Breast epithelium (tissue), 4 donors: ENCODE measurements at places on chromosomes 3 and 15.
A peak's percentile ranks its signal among the peaks of the same experiment; 100 is the strongest.

DNA sequence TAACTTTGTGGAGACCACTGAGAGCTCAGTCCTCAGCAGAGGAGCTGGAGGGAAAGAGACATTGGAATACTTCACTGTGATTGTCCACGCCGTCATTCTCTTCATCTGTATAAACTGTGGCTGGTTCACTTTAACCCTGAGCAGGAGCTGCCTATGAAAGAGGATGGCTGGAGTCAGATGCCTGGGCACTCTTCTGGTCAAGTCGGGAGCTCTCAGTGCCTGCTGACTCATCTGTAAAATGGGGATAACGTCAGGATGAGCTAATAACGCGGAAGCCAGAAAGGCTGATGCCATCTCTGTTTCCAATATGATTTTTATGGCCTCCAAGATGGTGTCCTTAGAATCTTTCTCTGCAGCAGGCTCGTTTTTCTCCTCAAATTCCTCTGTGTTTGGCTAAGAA lies 51.6 kb upstream of the MRPS22 start:
- DNase-seq, result no peak

DNA sequence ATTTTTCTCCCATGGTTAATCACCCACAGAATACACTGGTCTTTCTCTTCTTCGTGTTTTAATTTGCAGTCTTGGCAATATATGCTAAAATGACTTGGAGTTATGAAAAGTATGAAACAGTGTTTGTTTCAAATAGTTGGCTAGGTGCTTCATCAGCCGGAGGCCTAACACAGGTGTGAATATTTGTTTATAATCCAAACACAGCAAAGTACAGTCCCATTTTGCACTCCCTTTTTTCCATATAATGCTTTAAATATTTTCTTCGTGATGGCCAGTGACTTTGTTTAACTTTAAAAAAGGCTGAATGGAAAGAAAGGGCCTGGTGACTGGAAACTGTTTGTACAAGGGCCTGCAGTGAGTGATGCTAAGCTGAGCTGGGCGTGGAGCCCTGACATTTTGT lies 219.7 kb upstream of the LRIG1 start:
- no peak for DNase-seq

- no peak for DNase-seq
These were observed 7.5 kb upstream of the TATDN2 start for GRCh38 chr3:10240799-10241198.

DNA sequence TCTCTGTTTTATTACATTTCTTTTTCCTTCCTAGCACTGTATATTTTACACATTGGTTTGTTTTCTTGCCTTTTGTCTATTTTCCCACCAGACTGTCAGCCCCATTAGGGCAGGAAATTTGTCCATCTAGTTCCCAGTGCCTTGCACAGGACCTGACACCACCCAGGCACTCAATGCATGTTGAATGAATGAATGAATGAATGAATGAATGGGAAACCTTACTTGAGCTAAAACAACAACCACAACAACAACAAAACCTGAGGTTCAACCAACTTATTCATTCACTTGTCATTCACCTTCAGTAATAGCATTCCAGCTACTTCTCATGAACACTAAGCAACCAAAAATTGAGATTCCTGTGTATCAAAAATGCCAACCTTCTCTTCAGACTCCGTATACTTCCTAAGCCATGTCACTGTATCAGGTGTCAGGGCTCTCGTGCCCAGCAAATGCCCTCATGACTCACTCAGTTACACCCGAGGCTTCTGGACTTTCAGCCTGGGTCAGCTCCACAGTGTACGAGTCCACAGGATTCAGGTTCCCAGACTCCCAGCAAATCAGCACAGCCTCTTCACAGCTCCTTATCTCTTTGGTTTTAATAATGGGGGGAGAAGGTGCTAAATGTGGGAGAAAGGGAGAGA lies 37.3 kb downstream of the FSD2 start:
- no peak for DNase-seq

- peak; percentile 31 for DNase-seq
These were observed 792 bp downstream of the ATP13A3 start for GRCh38 chr3:194485881-194486539.

DNA sequence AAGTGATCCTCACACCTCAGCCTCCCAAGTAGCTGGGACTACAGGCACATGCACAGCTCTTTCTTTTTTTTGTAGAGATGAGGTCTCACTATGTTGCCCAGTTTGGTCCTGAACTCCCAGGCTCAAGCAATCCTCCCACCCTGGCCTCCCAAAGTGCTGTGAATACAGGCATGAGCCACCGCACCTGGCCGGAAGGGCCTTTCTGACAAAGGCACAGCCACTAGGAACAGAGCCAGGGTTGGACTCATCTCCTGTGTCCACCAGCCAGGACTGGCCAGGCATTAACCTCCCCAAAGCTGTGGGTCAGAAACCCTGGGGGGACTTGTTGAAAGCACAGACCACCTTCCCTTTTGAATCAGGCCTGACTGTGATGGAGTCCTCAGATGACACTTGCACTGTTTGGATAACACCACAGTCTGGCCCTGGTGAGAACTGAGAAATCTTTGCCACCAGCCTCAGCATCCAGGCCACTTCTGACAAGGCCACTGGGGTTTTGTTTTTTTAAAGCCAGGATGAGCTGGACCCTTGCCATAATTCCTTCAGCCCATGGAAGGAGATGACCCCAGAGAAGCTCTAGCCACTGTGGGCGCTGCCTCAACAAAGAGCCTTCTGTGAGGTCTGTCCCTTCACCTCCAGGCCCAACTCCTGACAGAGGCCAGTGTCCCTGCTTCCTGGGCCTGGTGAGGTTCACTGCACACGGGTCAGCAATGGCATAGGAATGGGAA lies 4.8 kb downstream of the TKT start:
- no peak for DNase-seq

- DNase-seq, result no peak
These were observed 61.4 kb downstream of the BFSP2 start for GRCh38 chr3:133461291-133461690.

DNA sequence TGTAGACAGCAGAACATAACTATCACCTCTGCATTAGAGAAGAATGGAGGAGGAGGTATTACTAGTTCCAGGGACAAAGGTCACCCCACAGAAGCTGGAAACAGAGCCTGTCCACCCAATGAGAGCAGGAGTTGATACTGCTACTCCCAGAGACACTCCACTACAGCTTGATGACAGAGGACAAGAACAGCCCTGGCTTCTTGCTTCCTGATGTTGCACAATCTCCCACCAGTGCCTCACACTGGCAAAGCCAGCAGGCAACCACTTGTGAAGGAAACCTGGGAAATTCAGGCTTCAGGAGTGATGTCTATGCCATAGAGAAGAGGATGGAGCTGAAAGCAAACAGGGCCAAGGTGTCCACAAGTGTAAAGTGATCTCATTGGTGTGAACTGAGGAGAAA lies 78.0 kb upstream of the POU1F1 start:
- no peak for DNase-seq

DNA sequence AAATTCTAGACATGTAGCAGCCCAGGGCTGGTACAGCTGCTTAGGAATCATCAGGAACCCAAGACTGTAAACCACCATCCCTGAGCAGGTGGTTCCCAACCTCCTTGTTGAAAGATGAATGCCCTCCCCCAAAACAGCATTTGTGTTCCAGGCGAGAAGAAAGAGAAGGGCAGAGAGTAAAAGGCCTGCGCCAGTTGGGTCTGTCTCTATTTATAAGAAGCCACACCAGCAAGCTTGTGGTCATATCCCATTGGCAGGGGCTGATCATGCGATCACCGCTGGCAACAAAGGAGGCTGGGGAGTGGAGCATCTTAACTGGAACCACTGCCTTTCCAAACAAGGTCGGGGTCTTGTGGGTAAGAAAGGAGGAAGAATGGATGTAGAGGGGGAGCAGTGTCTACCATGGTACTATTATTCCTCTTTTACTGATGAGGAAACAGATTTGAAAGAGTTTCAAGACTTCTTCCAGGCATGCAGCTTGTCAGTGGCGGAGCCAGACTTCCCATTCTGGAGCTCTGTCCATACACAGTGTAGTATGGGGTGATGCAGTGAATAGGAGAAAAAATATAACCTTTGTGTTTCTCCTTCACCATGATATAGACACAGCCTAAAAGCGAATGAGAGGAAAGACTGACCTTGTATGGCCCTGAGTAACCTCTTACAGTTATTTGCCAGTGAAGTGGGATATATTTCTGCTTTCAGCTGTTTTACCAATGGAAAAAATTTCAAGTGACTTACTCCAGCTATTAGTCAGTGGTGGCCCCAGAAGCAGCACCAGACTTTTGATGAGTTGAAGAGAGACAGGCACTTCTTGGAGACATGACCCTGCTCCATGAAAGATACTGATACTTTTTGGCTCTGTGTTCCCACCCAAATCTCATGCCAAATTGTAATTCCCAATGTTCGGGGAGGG lies 222.6 kb downstream of the ABHD5 start:
- no peak for DNase-seq

DNA sequence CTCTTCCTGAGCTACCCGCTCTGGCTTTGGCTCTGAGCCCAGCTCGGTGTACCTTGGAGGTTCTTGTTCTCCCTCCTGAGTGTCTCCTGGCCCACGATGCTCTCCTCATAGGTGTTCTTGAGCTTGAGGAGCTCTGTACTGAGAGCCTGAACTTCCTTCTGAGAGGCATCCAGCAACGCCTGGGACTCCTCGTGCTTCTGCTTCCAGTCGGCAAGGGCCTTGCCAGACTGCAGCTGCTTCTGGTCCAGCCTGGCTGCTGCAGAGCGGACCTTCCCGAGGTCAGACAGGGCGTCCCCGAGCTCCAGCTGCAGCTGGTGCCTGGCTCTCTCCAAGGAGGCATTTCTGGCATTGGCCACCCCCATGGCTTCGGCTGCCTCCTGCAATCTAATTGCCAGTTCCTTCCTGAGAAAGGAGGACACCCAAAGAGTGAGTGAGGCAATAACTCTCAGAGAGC lies 99.8 kb downstream of the MYH15 start:
- DNase-seq, result no peak

DNA sequence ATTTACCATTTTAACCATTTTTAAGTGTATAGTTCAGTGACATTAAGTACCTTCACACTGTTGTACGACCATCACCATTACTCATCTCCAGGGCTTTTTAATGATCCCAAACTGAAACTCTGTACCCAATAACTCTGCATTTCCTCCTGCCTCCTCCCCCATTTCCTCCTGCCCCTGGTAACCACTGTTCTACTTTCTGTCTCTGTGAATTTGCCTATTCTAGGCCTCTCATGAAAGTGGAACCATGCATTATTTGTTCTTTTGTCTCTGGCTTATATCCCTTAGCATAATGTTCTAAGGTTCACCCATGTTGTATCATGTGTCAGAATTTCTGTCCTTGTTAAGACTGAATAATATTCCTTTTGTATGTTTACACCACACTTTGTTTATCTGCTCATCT lies 154.2 kb downstream of the MECOM start:
- no peak for DNase-seq

DNA sequence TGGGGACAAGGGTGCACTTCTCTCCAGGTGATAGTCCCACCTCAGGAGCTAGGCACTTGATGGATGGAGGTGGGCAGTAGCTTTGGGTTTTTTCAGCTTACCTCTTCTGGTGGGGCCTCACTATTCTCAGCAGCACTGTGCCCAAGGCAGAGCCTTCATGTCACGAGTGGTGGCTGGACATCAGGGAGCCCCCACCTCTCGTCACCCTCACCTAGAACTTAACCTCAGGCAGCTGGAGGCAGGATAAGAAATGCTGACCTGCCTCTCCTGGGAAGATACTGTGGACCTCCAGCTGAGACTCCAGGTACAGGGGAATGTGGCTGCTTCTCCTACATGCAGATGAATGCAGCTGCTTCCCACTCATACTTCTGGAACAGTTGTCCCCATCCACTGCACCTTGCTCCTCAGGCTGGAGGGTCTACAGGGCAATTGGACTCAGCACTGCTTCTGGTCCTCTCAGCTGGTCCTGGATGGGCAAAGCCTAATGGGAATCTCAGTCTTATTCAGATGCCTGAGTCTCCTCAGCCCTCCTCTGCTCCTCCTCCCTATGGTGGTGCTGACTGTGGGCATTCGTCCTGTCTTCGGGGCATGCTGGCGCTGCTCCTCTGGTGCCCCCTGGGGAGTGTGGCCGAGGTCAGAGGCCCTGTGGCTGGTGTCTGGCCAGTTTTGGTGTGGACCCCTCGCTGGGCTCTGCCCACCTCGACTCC lies 129.9 kb downstream of the KLF13 start:
- no peak for DNase-seq

GRCh38 chr3:25297667-25298585 lies 130.1 kb upstream of the RARB start:
- DNase-seq, result no peak

- no peak for DNase-seq
These were observed 579.4 kb upstream of the TBL1XR1 start for GRCh38 chr3:177776661-177777101.

- DNase-seq, result no peak
These were observed 878 bp upstream of the RAD51 start for GRCh38 chr15:40693904-40694687.

DNA sequence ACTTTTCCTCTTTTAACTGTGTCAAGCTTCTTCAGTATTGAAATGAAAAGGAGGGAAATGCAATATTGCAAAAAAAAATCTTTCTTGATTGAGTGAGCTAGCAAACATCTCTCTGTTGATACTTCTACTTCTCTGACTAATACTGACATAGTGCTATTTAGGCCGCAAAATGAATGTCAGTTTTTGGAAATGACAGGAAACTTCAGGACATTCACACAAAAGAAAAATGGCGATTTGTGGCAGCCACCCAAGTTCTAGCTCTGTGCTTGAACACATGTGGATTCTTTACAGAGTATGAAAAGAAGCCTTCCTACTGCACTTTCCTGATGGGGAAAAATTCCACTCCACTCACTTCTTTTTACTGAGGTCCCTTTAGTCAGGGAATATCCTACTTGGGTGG lies 486.8 kb upstream of the ALCAM start:
- no peak for DNase-seq

DNA sequence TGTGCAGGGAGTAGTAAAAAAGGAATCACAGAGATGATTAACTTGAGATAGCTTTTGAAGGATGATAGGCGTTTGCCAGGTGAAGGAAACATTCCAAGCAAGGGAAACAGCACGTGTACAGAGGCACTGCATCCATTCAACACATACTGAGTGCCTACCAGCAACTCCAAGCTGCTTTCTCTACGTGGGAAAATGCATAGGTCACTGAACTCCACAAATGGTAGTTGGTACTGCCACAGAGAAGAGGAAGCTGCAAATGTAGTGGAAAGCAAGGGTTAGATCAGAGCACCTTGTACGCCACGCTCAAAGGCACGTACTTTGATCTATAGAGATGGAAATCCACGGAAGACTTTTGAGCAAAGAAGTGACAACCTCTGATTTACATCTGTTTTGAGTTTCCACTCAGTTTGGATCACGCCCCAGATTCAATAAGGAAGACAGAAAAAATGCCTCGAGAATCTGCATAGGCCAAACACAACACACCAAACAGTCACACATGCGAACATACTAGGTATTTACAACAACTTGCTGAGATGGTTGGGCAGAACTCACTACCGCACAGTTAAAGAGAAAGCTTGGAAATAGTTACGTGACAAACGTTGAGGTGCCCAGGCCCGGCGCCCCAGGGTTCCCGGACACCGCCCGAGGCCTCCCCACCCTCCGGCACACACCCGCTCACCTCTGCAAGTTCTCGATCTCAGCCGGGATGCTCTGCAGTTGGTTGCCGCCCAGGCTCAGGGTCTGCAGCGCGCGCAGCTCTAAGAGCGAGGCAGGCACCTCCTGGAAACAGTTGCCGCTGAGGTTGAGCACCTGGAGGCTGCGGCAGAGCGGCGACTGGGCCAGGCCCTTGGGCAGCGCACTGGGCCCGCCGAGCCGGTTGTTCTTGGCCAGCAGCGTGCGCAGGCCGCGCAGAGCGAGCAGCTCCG lies 826 bp downstream of the LRRC58 start:
- no peak for DNase-seq
